Stimulated activated CD8-positive, alpha-beta memory T cell treated with anti-CD3 and anti-CD28 coated beads, Interleukin-7, amount 100 ng/mL, for 4 hours (primary cell): ENCODE measurements at places on chromosomes 5 and 9.

- DNase-seq: no peak
These were observed 271.5 kb downstream of the ARRDC3 start for GRCh38 chr5:91111473-91112238.

- no peak for DNase-seq
These were observed 25.4 kb upstream of the SUB1 start for GRCh38 chr5:32559921-32560320.

- no peak for DNase-seq
These were observed 55.0 kb downstream of the PAPPA start for GRCh38 chr9:116208417-116209232.

DNA sequence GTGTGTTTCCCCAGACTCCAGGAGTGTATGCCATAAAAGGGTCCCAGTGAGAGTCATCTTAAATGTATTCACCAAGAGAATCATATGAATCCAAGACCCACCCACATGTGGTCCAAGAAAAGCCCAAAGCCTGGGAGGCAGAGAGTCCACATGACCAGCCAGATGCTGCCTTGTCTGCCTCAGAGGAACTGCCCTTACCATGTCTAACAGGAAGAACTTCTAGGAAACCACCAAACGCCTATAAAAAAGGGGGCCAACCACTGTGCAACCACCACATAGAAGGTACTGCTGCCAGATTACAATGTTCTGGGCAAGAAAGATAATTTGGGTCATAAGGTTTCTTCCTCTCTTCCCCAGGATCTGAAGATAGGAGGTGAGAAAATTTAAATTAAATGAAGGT, 129.8 kb upstream of the SLC24A2 start:
- DNase-seq: no peak

- no peak for DNase-seq
These were observed 5.5 kb downstream of the SEPTIN8 start for GRCh38 chr5:132771503-132771998.

DNA sequence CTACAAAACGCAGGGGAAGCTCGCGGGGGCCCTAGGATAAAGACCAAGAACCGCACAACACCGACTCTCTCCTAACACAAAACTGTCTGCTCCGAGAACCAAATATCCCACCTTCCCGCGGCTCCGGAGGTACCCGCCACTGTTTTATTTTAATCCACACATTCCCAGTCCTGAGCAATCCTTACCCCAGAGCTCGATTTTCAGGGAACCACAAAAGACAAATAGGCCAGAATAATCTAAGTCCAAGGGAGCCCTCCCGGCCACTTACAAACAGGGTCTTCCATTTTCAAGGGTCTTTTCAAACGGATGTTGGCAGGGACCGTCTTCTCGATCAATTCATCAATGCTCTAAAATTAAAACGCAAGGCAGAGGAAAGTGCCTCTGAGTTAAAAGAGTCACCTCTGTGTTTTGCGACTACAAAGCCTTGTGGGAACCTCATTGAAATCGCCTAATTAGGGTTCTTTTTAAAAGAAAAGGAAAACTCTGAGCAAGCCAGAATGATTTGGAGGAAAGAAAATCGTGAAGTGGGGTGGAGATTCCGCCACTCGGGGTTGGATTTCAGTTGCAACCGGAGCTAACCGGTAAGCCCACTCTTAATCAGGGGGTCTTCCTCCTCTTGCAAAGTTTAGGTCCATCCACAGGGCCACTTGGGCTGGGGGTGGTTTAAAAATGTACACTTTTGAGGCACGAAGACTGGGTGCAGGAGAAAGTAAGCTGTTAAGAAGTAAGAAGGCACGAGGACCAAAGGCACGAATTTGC, 1.0 kb downstream of the GLDC start:
- no peak for DNase-seq

GRCh38 chr5:169875091-169875728, 105.1 kb downstream of the INSYN2B start:
- DNase-seq: no peak

GRCh38 chr5:165624166-165624946, 2118.9 kb downstream of the MAT2B start:
- no peak for DNase-seq

DNA sequence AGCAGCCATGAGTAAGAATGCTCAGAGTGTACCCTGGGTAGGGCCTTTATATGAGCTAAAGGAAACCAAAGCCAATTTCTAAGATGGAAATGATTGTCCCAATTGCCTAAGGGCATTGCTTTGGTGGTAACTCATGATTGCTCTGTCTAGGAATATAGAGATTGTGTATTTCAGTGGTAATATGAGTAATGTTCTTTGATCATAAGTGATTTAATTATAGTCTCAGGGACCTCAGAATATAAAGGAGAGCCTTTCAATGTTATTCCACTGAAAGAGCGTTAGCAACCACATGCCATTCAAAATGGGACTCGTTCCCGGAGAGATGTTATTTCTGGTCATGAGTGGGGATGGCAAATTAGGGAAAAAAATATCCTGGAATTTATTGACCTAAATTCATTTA, 340.5 kb downstream of the ARHGEF28 start:
- no peak for DNase-seq

- DNase-seq: no peak
These were observed 5.7 kb downstream of the CLTB start for GRCh38 chr5:176410486-176411180.

GRCh38 chr9:38160613-38161215, 91.7 kb upstream of the SHB start:
- peak; percentile 19 for DNase-seq

DNA sequence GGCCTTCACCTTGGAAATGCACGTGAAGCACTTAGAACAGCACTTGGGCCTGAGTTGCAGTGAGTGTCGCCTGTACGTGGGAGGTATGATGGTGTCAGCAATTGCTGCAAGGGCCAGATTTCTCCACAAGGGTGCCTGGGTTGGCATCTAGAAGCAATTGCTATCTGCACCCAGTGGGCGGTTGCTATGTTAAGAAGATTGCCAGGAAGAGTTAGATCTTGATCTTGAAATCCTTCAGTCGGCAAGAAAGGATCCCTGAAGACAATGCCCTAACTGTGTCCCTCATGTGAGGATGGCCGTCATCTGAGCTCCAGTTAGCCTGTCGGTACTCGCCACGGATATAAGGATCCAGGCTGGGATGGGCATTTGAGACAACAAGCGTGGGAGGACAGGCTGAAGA, 62.9 kb downstream of the MAMDC2 start:
- DNase-seq: no peak

DNA sequence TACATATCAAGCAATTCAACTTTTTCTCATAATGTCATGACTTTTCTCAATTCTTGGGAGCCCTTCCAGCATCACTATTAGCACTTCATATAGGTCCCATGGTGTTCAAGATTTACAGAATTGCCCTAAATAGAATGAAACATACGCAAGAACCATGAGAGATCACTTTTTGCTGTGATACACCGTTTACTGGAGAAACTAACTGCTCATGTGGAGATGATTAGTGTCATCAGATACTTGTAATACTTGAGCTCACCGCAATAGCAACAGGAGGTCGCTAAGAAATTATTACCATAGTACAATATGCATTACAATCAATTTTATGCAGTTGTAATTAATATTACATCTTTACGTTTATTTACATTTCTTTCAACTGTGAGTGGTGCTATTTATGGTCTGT, 4.8 kb upstream of the PCSK5 start:
- DNase-seq: no peak

- no peak for DNase-seq
These were observed 251.5 kb downstream of the KCTD16 start for GRCh38 chr5:144422018-144422727.

- DNase-seq: no peak
These were observed 550.9 kb downstream of the RAB3C start for GRCh38 chr5:59133764-59134261.

DNA sequence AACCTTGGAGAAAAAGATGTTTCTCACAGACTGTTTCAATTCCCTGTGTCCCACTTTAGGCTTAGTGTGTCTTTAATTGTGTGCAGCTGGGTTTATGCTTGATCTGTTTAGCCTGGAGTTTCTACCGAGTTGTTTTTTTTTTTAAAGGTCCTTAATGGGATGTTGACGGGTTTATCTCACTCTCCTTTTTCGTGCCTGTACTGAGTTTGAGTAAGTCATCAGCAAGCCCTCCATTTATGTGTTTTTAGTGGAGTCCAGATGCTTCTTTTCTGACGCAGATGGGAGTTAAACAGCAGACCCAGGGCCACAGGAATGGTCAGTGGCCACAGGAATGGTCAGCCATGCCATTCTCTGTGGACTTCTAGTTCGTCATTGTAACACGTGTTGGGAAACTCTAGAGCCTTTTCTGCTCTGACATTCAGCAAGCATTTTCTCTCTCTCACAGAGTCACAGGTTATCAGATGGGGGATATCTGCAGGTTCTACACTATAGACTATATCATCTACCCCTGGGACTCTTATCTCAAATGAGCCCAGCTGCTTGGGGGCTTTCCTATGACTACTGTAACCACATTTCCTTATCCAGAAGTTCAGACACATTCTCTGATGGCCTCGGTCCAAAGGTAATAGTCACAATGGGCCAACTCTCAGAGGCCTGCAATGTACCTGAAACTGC, 190.5 kb downstream of the TTLL11 start:
- no peak for DNase-seq

DNA sequence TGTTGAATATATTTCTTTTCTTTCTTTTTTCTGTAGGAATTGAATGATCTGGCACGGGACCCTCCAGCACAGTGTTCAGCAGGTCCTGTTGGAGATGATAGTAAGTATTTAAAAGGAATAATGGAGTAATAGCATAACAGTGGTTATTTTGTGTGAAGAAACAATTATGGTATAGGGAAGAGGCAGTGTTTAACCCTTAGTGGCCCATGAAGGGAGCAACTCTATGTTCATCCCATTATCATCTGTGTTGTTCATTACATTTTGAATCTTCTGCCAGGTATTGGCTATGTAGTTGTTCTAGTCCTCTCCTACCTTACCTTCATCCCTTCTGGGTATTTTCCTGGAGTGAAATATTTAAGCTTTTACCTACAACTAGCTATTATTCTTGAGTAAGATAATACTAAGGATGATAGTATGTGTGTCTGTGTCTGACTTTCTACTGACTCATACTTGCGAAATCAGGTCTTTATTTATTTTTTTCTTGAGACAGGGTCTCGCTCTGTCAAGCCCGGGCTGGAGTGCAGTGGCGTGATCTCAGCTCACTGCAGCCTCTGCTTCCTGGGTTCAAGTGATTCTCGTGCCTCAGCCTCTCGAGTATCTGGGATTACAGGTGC, 39.3 kb downstream of the UBE2D2 start:
- no peak for DNase-seq

GRCh38 chr5:57302643-57303042, 128.8 kb downstream of the GPBP1 start:
- DNase-seq: no peak

GRCh38 chr5:115594128-115595047, 7.9 kb downstream of the TICAM2 start:
- DNase-seq: no peak

DNA sequence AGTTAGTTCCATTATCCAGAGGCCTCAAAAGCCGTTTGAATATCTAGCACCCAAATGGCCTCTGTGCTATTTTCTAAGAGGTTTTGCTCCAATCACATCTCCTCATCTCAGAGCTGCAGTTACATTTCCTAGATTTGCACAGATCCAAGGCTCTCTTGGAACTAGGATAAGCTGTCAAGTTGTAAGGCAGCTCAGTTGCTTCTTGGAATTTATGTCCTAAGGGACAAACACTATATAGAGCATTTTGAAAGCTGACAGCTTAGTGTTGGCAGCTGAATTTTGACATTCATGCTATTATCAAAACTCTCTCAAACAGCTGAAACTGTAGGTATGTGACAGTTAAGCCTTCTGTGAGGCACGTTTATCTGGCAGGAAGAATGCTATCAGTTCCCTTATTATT, 97.0 kb downstream of the MACIR start:
- DNase-seq: no peak

- no peak for DNase-seq
These were observed 133.4 kb upstream of the OTULINL start for GRCh38 chr5:14447958-14448911.

GRCh38 chr5:175842951-175843793, 28.2 kb upstream of the CPLX2 start:
- DNase-seq: no peak

DNA sequence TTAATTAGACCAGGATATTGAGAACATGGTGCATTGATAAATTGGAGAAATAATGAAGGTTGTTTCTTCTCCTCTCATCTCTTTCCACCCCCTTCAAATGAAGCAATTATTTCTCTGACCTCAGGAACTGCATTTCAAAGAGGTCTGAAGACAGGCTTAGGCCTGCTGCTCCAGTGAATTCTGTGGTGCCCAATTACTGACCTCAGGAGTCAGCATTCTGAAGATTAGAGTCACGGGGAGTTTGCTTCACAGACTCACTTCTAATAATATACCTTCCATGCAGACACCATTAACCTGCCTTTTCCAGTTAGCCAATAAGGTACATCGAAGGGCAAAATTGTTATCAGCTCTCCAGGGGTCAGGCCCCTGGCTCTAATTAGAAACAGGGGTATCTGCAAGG, 270.9 kb downstream of the GAS1 start:
- DNase-seq: no peak

GRCh38 chr5:34608859-34609648, 47.1 kb upstream of the RAI14 start:
- no peak for DNase-seq

DNA sequence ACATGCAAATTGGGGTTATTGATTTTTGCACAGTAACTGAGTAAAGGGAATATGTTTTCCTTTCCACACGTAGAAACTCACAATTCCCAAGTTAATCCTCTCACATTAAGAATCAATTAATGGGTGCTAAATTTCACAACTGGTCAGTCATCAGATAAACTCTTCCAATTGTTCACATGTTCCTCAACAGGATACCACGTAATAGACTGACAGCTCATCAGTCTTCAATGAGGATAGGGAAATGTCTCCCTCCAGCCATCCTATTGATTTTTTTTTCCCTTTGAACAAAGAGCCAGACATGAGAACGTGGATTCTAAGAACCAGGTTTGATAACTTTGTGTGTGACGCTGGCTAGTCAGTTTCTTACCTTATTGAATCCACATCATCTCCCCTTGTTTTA, 768 bp upstream of the CER1 start:
- no peak for DNase-seq
